ENCODE measurements at places on chromosomes 16 and 17.

- peak; percentile 50 for DNase-seq
These were observed 398 bp downstream of the LGALS9 start for GRCh38 chr17:27631411-27631760.

GRCh38 chr16:14487579-14487978 is 142.5 kb downstream of the PARN start:
- no peak for DNase-seq

DNA sequence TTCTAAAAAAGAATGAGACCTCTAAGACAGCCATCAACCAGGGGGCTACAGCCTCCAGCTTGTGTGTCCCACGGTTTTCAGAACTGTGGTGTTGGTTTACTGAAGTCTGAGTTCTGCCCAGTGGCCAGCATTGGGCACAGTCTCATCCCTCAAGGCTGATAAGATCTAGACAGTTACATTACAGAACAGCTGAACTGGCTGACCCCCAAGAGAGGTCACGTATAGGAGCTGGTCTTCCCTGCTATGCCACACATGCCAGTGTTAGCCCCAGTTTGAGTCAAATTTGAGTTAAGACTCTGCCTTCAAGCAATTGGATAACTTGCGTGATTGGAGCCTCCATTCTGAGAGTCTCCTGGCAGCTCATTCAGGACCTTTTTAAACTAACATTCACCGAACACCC is 14.8 kb upstream of the NUP93 start:
- DNase-seq: no peak

DNA sequence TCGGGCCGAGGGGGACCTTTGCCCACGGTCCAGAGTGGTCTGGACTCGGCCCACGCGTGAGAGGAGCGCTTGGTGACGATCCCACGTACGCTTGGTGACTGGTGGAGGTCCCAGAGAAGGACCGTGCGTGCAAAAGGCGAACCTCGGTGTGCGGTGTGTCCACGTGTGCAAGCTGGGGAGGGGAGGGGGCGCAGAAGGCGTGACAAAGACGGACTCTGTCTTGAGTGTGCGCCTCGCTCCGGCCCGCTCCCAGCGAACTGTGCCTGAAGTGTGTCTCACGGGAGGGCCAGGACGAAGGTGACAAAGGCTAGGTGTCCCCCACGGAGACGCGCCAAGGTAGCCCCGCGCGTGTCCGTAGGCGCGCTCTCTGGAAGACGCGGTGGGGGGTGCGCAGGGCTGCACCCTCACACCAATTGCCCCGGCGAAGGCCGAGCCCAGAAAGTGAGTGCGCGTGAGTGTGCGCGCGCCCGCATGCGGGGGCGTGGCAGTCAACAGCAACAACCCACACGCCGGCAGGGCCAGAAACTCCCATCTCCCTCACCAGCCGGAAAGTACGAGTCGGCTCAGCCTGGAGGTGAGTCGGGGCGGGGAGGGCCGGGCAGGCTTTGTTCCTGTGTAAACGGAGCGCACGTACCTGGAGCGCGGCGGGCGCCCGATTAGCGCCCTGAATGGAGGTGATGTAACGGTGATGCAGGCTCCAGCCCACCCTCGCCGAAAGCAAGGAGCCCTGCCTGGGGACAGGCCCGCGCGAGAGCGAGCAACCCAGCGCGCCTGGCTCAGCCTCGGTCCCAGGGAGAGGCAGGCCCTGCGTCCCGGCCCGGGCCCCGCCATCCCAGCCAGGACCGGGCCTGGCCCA is at the start of gene GPRC5C:
Gene GPRC5C (plus strand): TSS at position 521 of the 856 bp plus-strand sequence. CDS start 7,689 bp downstream, outside the sequence.
- DNase-seq: no peak

- no peak for DNase-seq
These were observed 12.3 kb downstream of the CNTROB start for GRCh38 chr17:7944326-7944725.

GRCh38 chr16:30923554-30924075 is at the start of gene FBXL19:
Gene FBXL19, plus strand, starts transcription at chr16:30923572. Its CDS starts 2,183 bp downstream, at chr16:30925755.
- DNase-seq: no peak

DNA sequence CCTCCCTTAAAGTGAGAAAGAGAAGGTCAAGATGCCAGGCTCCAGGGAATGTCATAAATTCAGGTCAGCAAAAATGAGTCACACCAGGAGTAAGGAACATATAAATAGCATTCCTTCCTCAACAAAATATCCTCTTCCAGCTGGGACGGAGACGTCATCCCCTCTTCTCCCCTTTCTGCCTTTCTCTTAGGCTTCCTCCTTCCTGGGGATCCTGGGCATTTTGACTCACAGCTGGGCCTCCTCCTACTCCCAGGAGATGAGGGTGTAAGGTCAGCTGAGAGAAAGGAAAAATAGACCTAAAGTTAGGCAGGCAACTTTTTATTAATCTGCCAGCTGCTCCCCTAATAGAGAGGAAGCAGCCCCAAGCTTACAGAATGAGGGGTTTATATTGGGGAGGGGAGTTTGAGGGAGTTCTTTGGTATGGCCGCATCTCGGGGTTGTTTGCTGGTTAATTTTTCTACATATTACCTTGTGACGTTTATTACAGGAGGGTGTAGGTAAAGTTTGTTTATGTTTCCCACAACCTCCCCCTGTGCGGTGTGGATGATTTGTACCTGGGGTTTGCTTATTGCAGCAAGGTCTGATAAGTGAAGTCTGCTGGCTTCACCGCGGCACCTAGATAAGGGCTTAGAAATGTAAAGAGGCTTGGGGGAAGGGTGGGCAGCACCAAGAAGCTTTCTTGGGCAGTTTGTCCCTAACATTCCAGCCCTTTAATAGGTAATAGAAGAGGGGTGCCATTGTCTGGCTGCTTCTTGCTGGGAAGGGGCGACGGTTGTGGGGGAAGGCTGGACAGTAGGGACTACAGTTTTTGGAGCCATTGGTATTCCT is 7.1 kb upstream of the ZNF747 start:
- no peak for DNase-seq

GRCh38 chr17:20938988-20939615 is 103.7 kb downstream of the USP22 start:
- DNase-seq: no peak

DNA sequence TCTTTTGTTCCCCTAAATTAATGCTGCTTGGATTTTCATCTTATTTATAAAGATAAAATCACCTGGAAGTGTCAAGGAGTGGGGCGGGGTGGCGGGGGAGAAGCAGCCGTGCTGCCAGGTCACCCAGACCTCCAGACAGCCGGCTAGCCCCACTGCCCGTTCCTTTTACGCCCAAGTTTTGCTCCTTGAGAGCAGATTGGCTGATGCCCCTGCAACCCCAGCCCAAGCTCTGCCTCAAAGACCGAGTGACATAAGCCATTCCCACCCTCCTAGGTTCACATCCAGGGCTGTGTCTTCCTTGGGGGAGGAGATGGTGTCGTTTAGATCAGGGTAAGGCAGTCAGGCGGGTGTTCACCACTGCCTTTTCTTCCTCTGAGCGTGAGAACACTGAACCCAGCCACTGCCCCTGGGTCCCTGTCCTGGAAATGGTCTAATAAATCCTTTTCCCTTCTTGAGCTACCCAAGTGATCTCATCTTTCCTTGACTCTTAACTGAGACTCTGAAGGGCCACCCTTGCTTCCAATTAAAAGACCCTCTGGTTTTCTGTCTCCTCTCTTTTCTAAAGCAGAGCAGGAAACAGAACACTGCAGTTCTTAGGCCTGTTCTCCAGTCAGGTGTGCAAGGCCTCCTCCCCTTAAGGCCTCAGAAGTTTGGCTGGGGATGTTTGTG is 5.7 kb downstream of the PDF start:
- no peak for DNase-seq

DNA sequence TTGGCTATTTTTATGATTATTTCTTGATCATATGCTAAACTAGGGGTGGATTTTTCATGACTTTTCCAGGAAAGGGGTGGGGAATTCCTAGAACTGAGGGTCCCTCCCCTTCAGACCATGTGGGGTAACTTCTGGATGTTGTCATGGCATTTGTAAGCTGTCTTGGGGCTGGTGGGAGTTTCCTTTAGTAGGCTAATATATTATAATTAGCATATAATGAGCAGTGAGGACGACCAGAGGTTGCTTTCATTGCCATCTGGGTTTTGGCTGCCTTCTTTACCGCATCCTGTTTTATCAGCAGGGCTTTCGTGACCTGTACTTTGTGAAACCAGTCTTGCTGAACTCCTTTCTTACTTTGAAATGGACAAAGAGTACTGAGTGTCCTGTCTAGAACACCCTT is 40.4 kb upstream of the ABCA5 start:
- DNase-seq: no peak

DNA sequence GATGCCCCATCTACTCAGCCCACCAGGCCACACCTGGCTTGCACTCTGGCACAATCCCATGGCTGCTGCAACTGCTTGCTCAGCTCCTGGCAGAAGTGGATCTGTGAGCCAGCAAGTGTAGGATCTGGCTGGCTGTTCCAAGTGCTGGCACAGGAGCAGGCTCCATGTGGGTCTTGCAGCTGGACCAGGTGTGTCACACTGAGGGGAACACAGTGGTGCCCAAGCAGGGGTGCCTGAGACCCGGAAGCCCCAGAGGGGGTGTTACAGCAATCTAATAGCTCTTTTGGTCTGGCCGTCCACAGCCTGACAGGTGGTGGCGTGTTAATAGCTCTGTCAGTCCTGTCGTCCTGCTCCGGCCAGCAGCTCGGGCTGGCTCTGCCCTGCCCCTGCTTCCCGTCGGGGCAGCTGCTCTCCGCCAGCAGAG is 19.6 kb upstream of the GOT2 start:
- no peak for DNase-seq

GRCh38 chr17:16935786-16936185 is 36.1 kb downstream of the TNFRSF13B start:
- no peak for DNase-seq

- no peak for DNase-seq
These were observed 40.6 kb upstream of the XYLT1 start for GRCh38 chr16:17511340-17511739.

GRCh38 chr16:68658341-68658973 is 13.3 kb downstream of the CDH3 start:
- DNase-seq: no peak

- no peak for DNase-seq
These were observed 23.2 kb downstream of the NLK start for GRCh38 chr17:28065706-28066105.

- DNase-seq: no peak
These were observed 23.6 kb downstream of the RANBP10 start for GRCh38 chr16:67782567-67783352.

- no peak for DNase-seq
These were observed 97.1 kb upstream of the GNAO1 start for GRCh38 chr16:56094231-56094630.

DNA sequence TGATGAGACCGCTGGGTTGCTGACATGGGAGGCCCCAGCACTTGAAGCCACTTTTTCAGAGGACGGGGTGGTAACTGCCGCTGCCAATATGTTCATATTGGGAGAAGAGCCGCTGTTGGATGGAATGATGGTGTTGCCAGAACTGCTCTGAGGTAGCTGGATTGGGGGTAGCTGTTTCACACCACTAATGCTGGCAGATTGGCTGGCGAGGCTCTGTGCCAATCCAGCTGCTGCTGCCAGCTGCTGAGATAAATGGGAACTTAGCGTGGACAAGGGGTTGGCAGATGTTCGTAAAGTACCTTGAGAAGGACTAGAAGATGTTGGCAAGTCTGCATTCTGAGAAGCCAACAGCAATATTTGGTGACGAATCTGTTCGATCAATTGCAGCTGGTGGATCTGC is 10.0 kb downstream of the SALL1 start:
- no peak for DNase-seq

- DNase-seq: no peak
These were observed 24.2 kb upstream of the IL17C start for GRCh38 chr16:88613911-88614817.

DNA sequence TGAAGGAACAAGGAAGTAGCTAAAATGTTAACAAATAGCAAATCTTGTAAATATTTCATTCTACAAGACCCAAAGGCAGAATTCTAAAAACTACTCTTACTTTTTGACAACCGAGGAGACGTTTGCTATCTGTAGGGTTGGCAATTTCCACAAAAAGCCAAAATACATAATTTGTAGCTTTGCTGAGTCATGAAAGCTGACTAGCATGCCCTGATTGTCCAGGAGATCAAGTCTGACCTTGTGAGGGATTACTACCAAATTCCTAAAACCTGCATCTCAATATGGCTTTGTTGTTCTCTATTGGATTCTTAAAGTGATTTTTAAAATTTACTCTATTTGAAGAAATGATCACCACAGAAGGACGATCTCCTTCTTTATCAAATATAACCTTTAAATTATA is 10.8 kb downstream of the DNAJA2 start:
- DNase-seq: no peak
